ENCODE measurements at places on chromosomes 12 and 14. TPM values are rescaled to one million over a fixed set of nuclear protein-coding genes. Genes with fewer than 3 reads are reported as not detected.

Gene DLK1
- total RNA-seq, result 44.2 TPM

GRCh38 chr12:64808110-64808509 is 16.3 kb upstream of the TBC1D30 start:
- no peak for DNase-seq
- H3K27ac ChIP-seq, result no peak overlapping the region
- no peak overlapping the region for H3K4me3 ChIP-seq
- H3K4me1 ChIP-seq, result no peaks in the 10 kb centered on the region

GRCh38 chr14:68650404-68650994 is 142.4 kb downstream of the ZFP36L1 start:
- H3K36me3 ChIP-seq, result no peaks in the 10 kb centered on the region
- no peak overlapping the region for H3K27ac ChIP-seq
- peak; percentile 42 for DNase-seq
- peaks cover 26% of the 10 kb centered on the region for H3K4me1 ChIP-seq
- no peaks in the 10 kb centered on the region for H3K27me3 ChIP-seq

- H3K27me3 ChIP-seq, result peaks cover 2% of the 10 kb centered on the region
- no peak for DNase-seq
- H3K27ac ChIP-seq, result no peak overlapping the region
- peaks cover 3% of the 10 kb centered on the region for H3K4me1 ChIP-seq
- no peaks in the 10 kb centered on the region for H3K36me3 ChIP-seq
Observed at GRCh38 chr14:103745424-103745823, 29.8 kb downstream of the ZFYVE21 start.

DNA sequence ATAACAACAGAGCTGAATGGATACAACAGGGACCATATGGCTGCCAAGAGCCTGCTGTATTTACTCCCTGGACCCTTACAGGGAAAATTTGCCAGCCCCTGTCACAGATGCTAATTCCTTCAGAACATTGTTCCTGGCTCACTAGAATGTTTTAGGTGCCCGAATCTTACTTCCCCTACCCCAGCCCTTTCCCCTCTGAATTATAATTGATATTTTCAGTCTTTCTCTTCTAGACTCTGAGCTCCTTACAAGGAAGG is 235.3 kb downstream of the KSR2 start:
- no peak overlapping the region for H3K27ac ChIP-seq
- no peaks in the 10 kb centered on the region for H3K36me3 ChIP-seq
- DNase-seq, result no peak
- H3K4me1 ChIP-seq, result no peaks in the 10 kb centered on the region

- DNase-seq, result no peak
- H3K27me3 ChIP-seq, result no peaks in the 10 kb centered on the region
- no peak overlapping the region for H3K27ac ChIP-seq
Observed at GRCh38 chr12:14157088-14157747, 175.8 kb upstream of the GRIN2B start.

DNA sequence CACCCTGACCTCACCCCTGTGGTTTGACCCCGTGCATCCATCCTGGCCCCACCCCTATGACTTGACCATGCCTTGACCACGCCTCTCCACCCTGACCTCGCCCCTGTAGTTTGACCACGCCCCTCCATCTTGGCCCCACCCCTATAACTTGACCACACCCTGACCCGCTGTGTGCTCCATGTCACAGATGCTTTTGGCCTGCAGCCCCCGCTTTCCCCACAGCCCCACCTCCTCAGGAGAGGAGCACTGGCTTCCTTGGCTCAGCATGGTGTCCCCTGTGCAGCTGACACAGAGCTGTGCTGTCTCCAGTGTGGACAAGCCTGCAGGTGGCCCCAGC is 269.9 kb upstream of the SFSWAP start:
- no peaks in the 10 kb centered on the region for H3K36me3 ChIP-seq
- DNase-seq, result peak; percentile 96
- peak overlapping the region; percentile 62 for H3K27ac ChIP-seq
- H3K4me3 ChIP-seq, result no peak overlapping the region

Gene TPH2
- not detected for total RNA-seq

DNA sequence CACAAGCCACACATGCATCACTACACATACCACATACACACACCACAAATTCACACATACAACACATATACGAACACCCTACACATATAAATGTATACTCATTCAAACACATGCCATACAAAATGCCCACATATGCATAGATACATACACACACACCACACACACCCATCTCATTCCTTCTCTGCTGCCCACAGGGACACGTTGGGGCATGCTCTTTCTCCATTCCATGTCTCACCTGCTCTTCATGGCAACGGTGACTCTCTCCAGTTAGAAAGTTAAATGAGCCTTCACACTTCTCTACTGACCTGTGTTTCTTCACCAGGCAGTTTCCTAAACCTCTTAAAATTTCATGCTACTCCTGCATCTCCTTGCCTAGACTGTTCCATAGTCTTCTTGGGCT is 1194.8 kb downstream of the BCL11B start:
- no peak overlapping the region for H3K4me3 ChIP-seq
- no peak for DNase-seq

Gene COX8C
- not detected for total RNA-seq

- H3K4me3 ChIP-seq, result no peak overlapping the region
- H3K27me3 ChIP-seq, result no peaks in the 10 kb centered on the region
- H3K36me3 ChIP-seq, result no peaks in the 10 kb centered on the region
- no peaks in the 10 kb centered on the region for H3K4me1 ChIP-seq
- DNase-seq, result no peak
Observed at GRCh38 chr12:125528281-125528680, 463.0 kb downstream of the AACS start.

DNA sequence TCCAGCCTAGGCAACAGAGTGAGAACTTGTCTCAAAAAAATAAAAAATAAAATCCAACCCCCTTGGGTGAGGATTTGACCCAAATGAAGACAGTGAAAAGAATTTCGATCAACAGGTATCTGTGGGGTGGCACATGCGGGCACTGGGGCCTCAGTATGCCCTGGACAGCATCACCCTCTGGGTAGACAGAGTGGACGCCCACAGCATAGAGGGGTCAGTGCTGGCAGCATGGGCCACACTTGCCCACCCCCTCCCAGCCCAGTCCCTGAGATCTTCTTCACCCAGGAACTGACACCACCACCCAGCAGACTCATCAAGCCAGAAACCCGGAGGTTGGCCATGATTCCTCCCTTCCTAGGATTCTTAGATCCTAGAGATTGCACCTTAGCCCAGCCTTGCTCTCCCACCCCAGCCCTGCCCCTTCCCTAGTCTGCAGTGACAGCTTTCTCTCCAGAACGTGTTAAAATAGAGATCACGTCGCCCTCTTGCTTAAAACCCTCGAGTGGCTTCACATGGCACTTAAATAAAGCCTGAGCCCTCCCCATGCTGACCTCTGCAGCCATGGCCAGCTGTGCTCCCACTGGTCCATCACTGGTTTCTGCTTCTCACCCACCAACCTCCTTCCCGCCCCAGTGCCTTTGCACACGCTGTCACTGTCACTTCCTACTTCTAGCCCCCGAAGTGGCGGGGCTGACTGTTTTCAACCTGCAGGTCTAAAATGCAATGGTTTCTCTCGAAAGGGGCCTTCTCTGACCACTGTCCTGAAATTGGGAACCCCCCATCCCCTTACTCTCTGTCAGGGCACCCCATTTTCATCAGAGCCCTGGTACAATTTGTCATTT is 26.2 kb upstream of the DYNC1H1 start:
- H3K4me3 ChIP-seq, result no peak overlapping the region
- H3K27me3 ChIP-seq, result no peaks in the 10 kb centered on the region
- H3K36me3 ChIP-seq, result no peaks in the 10 kb centered on the region
- H3K27ac ChIP-seq, result no peak overlapping the region
- H3K4me1 ChIP-seq, result peaks cover 9% of the 10 kb centered on the region
- DNase-seq, result peak; percentile 44

DNA sequence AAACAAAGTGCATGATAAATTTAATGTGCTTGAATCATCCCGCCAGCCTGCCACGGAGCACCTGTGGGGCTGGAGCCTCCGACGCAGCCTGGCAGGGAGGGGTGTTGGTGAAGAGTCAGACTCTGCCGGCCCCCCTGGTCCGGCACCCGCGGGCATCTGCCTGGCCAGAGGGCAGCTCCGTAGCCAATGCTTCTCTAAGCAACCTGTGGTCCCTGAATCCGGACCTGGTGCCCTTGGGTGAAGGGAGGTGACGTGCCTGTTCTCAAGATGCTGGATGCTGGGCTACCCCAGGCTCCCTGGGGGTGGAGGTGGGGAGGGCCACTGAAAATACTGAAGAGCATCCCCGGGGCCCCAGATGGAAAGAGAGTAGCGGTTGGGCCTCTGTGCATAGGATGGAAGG is 158.6 kb upstream of the C14orf180 start:
- no peaks in the 10 kb centered on the region for H3K4me1 ChIP-seq
- H3K27ac ChIP-seq, result no peak overlapping the region
- H3K4me3 ChIP-seq, result no peak overlapping the region
- no peaks in the 10 kb centered on the region for H3K36me3 ChIP-seq
